ENCODE measurements at places on chromosomes 1 and 21.
A peak's percentile ranks its signal among the peaks of the same experiment; 100 is the strongest.

DNA sequence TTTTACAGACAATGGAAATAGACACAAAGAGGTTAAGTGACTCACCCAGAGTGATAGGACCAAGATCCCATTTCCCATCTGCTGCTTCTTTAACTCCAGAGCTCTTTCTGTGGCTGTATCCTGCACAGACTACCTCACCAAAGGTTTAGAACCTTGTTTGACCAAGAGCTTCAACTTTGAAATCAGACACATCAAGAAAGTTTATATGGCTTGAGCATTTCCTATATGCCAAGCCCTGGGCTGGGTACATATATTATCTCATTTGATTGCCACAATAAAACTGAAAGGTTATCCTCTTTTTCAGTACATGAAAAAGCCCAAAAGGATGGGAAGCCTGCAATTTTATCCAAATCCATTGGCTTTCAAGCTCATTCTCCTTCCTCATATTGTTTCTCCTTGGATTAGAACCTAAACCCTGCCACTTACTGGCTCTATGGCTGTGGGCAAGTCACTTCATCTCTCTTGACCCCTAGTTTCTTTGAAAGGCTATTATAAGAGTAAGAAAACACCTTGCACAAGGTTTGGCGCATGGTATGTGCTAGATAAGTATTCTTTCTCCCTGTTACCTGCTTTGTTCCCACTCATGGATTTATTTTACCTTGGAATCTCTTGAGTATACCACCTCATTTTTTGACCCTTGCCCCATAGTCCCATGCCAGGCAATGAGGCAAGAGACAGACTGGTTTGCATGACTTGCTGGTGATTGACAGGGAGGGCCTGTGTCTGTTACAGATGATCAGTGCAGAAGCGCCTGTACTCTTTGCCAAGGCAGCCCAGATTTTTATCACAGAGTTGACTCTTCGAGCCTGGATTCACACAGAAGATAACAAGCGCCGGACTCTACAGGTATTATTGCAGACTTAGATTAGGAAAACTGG is 34.5 kb upstream of the KCNQ4 start:
- no peak for DNase-seq

DNA sequence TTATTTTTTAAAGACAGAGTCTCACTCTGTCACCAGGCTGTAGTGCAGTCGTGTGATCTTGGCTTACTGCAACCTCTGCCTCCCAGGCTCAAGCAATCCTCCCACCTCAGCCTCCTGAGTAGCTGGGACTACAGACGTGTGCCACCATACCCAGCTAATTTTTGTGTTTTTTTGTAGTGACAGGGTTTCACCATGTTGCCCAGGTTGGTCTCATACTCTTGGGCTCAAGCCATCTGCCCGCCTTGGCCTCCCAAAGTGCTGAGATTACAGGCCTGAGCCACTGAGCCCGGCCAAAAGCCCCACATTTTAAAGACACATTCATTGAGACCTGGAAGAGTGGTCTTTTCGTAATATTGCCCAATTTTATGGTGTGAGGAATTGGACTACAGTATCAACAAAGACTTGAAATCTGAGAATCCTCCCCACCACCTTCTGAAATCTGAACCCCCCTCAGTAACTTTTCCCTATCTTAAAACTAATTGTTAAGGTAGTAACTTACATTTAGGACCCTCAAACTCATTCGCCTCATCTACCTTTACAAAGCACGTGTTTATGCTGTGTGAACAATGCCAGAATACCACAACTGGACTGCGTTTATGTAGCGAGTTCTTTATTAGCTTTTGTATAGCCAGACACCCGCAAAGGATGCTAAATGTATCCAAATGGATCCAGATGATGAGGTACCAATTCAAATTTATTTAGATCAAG is 2.7 kb downstream of the ERRFI1 start:
- DNase-seq: peak; percentile 23

DNA sequence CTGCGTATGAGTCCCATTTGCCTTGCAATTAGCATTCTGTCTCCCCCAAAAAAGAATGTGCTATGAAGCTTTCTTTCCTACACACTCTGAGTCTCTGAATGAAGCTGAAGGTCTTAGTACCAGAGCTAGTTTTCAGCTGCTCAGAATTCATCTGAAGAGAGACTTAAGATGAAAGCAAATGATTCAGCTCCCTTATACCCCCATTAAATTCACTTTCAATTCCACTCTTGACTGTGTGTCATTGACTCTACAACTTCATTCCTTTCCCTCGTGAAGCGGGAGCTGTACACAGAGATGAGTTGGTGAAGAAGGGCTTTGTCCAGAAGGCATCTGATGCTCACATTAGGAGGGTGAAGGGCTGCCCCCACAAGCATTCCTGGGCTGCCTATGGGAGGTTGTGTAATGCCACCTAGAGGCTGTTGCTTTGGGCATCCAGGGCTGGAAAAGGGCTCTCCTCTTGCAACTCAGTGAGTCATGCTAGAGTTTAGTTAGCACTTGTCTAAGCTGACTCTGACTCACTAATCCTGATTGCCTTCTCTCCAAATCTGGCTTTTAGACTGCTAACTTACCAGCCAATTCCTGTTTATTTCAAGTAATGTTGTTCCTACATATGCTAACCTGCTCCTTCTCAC is 1.8 kb downstream of the SPRR1B start:
- peak; percentile 1 for DNase-seq

GRCh38 chr1:162649583-162649982 is 17.3 kb downstream of the DDR2 start:
- peak; percentile 45 for DNase-seq

DNA sequence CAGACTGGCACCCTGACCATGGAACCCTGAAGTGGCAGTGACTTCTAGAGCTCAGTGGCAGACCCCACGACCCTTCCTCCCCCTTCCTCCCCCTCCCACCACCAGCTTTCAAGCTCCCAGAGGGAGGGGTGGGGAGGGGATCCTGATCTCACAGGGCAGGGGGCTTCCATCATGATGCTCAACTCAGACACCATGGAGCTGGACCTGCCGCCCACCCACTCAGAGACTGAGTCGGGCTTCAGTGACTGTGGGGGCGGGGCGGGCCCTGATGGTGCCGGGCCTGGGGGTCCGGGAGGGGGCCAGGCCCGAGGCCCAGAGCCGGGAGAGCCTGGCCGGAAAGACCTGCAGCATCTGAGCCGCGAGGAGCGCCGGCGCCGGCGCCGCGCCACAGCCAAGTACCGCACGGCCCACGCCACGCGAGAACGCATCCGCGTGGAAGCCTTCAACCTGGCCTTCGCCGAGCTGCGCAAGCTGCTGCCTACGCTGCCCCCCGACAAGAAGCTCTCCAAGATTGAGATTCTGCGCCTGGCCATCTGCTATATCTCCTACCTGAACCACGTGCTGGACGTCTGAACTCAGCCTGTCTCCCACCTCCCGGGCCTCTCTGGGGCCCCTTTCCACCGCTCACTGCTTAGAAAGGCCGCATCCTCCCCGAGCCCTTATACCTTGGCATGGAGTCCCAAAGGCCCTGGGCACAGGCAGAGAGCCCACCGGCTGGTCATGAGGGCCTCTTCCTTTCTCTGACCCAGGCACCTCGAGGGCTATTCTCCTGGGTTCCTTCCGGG is 3.9 kb downstream of the NHLH1 start:
- DNase-seq: no peak

DNA sequence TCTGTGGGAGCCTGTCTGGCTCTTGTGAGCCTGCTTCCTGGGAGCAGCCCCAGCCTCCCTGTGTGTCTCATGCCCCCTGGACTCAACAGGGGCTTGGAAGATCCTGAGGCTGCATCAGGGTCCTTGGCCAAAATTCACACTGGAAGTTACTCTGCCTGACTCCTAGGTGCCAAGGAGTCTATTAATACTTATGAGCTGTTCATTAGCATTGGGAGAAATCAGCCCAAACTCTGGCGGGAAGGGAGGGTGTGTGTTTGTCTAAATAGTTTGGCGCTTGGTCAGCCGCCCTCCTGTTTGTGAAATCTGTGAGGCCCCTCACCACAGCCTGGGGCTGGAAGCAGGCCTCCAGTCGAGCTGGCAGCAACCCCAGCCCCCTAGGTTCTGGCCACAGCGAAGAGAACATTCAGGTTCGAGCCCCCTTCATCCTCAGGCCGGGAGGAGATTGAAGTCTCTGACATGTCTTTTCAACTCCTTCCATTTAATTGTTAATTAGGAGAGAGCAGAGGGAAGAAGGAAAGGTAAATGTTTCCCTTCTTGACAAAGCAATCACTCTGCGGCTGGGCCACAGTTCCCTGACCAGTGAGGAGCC is 82.1 kb upstream of the F3 start:
- DNase-seq: peak; percentile 80

DNA sequence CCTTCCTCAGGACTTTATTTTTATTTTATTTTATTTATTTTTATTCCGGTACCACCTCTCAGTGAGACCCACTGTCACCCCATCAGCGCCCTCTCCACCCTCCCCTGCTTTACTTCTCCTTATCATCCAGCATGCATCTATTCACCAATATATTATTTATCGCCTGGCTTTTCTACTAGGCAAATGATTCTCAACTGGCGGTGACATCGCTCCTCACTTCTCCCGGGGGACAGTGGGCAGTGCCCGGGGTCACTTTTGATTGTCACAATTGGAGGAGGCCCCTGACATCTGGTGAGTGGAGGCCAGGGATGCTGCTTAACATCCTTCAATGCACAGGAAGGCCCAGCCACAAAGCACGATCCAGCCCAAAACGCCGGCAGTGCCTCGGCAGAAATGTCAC is 138.7 kb downstream of the ETS2 start:
- no peak for DNase-seq

DNA sequence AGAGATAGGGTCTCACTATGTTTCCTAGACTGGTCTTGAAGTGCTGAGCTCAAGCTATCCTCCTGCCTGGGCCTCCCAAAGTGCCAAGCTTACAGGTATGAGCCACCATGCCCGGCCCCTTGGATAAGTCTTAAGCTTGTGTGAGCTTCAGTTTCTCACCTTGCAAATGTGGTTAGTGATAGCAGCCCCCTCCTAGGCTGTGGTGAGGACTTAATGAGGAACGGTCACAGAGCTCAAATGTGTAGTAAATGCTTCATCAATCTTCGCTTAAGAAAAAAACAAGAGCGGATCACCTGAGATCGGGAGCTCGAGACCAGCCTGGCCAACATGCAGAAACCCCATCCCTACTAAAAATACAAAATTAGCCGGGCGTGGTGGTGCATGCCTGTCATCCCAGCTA is 3.0 kb downstream of the CNR2 start:
- DNase-seq: no peak

DNA sequence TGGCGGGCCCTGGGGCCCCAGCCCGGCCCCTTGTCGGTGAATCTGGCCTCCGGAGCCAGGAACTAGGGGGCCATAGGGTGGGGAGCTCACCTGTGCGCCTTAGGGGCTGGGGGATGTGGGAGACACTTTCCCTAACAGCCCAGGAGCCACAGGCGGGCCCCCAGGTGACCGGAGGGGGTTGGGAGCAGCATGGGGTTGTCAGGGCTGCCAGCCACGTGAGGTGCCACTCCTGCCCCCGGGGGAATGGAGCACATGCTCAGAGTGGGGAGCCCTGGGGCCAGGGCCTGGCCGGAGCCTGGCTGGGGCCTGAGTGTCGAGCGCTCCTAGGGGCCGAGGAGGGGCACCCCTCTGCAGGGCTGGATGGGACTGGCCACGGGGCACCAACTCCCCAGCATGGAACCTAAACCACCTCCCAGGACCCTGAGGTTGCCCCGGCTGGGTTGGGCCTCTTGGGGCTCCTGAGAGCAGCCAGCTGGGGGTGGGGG is 19.9 kb downstream of the PRXL2B start:
- no peak for DNase-seq

GRCh38 chr1:184792450-184792969 is 37.9 kb upstream of the EDEM3 start:
- peak; percentile 89 for DNase-seq

DNA sequence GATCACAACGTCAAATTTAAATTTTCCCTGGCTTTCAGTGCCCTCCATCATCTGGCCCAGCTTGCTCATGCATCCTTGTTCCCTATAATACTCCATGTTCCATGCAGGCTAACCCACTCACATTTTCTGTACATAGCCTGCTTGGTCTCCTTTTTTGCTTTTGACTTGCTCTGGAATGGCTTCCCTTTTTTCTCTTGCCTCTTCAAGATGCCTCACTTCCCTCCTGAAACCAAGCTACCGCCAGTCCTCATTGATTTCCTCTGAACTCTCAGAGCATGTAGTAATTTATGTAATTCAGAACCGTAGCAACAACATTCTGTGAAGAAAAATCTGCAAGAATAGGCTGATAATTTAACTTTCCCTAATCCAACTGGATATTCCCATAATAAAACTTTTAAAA is 10.3 kb downstream of the CAP1 start:
- DNase-seq: no peak

DNA sequence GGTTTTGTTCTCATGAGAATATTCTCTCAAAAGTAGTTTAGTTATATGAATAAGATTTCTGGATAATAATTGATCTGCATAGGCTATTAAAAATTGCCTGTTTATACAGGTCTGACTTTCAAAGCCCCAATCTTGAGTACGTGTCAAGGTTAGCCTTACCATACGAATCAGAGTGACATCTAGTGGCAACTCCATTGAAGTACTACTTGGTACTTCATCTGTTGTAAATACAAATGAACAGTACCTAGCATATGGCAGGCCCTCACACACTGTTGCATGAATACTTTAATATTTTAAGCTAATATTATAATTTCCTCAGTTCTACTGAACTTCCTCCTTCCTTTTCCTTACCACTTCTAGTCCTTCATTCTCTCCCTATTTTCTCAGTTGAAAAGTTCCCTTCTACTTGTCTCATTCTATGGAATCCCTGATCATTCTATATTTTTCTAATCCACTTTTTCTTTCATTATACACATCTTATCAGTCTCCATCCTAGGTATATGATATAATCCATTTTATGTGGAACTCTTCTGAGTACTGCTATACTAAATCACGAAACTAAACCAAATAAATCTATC is 101.2 kb downstream of the AKT3 start:
- peak; percentile 94 for DNase-seq

DNA sequence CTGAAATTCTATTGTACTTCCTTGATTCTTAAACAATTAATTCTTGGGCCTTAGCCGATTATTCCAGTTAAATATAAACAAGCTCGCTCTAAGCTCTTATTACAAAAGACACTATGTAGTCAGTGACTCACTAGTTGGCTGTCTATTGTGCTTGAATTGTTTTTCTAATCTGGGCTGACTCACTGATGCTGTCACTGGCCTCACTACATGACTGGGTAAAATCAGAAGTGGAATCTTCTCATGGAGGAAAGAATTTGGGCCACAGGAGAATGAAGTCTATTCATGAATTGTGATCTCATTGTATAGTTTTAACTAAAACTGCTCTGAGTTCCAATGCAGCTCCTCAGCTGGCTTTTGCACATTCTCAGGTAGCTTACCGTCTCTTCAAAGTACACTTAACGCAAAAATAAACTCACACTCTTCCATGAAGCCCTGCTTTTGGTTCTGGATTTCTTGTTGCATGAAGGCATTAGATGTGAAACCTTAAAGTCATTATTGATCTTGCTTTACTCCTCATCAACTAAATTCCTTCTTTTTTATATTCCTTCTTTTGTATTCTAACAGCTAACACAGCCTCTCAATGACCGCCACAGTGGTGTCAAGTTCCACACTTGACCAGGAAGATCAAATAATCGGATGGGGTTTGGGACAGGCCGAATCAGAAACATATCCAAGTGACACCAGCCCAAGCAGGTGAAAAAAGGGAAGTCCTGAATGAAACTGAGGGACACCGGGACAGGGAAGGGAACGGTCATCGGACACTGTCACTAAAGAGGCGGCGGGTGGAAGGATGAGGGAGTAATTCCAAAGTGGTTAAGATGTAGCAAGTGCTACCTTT is 80.9 kb upstream of the LBR start:
- peak; percentile 99 for DNase-seq

All from choroid plexus epithelial cell (primary cell).